Right atrium auricular region (tissue), 2 donors: ENCODE measurements at places on chromosomes 1 and 21. TPM values are rescaled to one million over a fixed set of nuclear protein-coding genes. Genes with fewer than 3 reads are reported as not detected.

The LCE1B gene
- total RNA-seq: not detected

DNA sequence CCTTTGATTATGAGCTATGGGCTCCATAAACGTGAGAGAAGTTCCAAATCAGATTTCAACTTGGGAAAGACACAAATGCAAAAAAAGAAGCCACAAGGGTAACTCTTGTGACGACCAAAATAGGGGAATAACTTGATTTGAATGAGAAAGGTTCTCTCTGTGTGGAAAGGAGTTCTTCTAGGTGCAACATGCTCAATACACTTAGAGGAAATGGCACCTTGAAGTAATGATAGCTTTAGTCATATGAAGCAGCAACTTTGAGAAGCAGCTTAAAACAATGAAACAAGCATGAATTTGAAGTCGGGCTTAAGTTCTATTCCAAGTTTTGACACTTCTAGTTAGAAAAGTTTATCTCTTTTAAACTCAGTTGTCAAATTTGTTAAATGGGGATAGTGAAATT lies 21.8 kb upstream of the RGS1 start:
- DNase-seq: no peak

GRCh38 chr1:98783821-98784220 lies 122.3 kb downstream of the SNX7 start:
- no peak for DNase-seq

GRCh38 chr21:16912075-16912474 lies 600.8 kb upstream of the CXADR start:
- DNase-seq: no peak
